ENCODE measurements at places on chromosomes 2 and 18.

DNA sequence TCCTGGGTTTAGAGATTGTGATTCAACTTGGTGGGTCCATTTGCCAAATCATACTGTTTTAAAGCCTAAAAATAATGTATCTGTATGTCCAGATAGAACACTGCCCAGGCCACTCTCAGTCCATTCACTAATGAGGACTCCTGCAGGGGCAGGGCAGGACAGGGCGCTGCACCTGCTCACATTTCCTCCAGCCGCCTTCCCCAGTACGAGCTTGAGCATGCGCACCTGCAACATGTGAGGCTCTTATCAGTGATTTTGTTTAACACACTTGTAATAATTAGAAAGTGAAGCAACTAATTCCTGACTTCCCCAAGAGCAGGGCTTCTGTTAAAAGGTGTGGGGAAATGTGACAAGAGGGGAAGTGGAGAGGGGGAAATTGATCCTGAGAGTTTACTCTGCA is 89.7 kb downstream of the AFF3 start:
- DNase-seq, result no peak
- no peak overlapping the region for H3K27ac ChIP-seq
- H3K27me3 ChIP-seq, result no peaks in the 10 kb centered on the region
- no peaks in the 10 kb centered on the region for H3K4me1 ChIP-seq

GRCh38 chr2:42809819-42810120 is 17.4 kb upstream of the HAAO start:
- H3K4me3 ChIP-seq, result peak overlapping the region; percentile 78
- DNase-seq, result no peak
- H3K27ac ChIP-seq, result peak overlapping the region; percentile 98
- no peaks in the 10 kb centered on the region for H3K27me3 ChIP-seq
- H3K36me3 ChIP-seq, result no peaks in the 10 kb centered on the region

DNA sequence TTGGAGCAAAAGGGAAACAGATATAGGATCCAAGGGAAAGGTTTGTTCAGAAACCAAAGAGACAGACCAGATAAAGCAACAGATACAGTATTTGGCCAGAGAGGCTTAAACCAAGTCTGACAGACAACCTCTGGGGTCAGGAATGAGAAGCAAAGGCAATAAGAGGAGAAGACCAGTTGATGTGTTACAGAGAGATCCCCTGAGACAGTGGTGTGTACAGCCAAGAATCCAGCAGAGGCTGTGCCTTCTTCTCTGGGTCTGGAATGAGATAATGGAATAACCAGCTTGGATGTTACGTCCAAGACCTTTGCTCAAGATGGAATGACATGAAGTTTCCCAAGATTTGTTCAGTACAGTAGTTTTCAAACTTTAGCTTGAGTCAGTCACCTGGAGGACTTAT is 61.1 kb downstream of the MDH1 start:
- H3K36me3 ChIP-seq, result no peaks in the 10 kb centered on the region
- no peak overlapping the region for H3K27ac ChIP-seq
- H3K4me3 ChIP-seq, result no peak overlapping the region
- DNase-seq, result no peak

DNA sequence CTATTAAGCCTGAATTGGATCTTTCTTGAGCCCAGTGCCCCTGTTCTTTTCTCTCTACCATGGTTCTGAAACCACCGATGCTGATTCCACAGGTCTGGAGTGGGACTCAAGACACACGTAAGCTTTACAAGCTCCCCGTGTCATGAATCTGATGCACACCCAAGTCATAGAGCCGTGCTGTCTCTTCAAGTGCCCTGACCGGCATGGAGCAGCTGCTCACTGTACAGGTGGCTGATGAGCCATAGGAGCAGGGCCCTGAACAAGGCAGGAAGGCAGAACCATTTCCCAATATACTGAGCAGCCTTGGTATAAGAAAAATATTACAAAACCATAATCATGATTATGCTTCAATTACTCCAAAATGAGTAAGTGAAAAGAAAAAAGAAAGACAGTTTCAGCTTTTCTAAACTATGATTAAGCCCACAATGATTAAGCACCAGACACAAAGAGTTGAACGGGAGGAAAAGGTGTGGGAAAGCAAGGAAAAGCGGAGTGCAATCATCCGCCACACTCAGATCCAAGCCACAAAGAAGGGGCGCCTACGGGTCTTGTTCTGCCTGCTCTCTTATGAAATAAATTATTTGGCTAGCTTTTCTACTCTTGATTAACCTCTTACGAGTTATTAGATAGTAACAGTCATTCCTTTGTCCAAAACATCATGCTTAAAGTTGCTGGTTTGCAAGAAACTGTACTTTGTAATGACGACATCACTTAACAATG is 41.7 kb downstream of the NOL10 start:
- DNase-seq, result no peak
- no peaks in the 10 kb centered on the region for H3K27me3 ChIP-seq
- peaks cover 5% of the 10 kb centered on the region for H3K36me3 ChIP-seq
- H3K4me1 ChIP-seq, result no peaks in the 10 kb centered on the region
- no peak overlapping the region for H3K27ac ChIP-seq
- no peak overlapping the region for H3K4me3 ChIP-seq

- H3K27ac ChIP-seq, result no peak overlapping the region
- no peak overlapping the region for H3K4me3 ChIP-seq
- H3K4me1 ChIP-seq, result no peaks in the 10 kb centered on the region
- no peaks in the 10 kb centered on the region for H3K36me3 ChIP-seq
- DNase-seq, result no peak
These were observed 163.8 kb downstream of the WDPCP start for GRCh38 chr2:63424329-63425078.

DNA sequence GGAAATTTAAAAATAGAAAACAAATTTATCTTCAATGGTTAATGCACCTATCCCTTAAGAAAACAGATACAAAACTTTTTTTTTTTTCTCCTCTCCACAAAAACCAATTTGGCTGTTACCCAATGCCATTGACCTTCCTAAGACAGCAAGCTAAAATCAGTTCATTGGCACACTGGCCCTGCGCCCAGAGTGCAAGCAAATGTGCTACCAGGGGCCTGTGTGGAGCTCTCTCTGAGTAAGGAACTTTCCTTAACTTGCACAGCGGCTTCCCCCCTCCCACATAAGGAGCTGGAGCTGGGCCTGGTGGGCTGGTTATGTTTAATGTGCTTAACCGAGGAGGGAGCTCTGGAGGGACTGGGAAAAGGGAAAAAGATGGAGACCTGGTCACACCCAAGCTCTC is 17.6 kb upstream of the POU3F3 start:
- H3K4me1 ChIP-seq, result no peaks in the 10 kb centered on the region
- no peaks in the 10 kb centered on the region for H3K36me3 ChIP-seq
- DNase-seq, result no peak
- H3K27me3 ChIP-seq, result no peaks in the 10 kb centered on the region
- H3K4me3 ChIP-seq, result no peak overlapping the region

GRCh38 chr2:85342156-85342555 is 12.2 kb downstream of the RETSAT start:
- H3K27ac ChIP-seq, result no peak overlapping the region
- no peaks in the 10 kb centered on the region for H3K27me3 ChIP-seq
- H3K36me3 ChIP-seq, result peaks cover 57% of the 10 kb centered on the region
- no peak overlapping the region for H3K4me3 ChIP-seq

- no peak for DNase-seq
- no peaks in the 10 kb centered on the region for H3K4me1 ChIP-seq
- H3K36me3 ChIP-seq, result no peaks in the 10 kb centered on the region
- H3K27me3 ChIP-seq, result no peaks in the 10 kb centered on the region
These were observed 48.7 kb downstream of the NETO1 start for GRCh38 chr18:72819050-72819449.

- H3K4me3 ChIP-seq, result no peak overlapping the region
- no peaks in the 10 kb centered on the region for H3K4me1 ChIP-seq
- no peak for DNase-seq
- H3K27ac ChIP-seq, result no peak overlapping the region
- no peaks in the 10 kb centered on the region for H3K27me3 ChIP-seq
These were observed 503.6 kb downstream of the SPAG16 start for GRCh38 chr2:213787869-213788268.

DNA sequence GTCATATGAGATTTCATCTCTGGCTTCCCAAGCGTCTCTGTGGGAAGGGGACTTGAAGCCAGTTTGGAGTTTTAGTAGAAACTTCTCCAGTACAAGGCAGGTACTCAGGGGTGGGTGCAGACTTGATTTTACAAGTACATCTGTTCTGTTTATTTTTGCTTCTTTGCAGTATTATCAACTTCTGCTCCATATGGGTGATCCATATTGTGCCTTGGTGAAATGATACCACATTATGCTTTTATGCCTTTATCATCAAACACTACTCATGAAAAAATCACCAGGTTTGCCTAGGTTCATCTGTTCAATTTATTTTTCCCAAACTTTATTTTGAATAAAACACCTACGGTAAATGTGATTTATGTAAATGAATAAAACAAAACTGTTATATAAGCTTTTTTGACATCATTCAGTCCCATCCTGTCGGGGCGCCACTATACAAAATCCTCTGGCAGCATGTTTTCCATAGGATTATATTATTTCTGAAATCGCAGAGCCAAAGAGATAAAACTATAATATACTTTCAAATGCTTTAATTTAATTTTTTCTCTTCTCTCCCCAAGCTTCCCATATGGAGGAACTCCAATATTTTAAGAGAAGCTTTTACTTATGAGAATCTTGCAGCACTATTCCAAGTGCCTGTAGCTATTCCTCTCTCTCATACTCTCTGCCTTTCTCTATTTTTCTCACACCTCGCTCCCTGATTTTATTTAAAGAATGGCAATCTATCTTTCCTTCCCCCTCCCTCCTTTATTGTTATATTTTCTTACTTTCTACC is 490.9 kb downstream of the RNF144A start:
- peaks cover 3% of the 10 kb centered on the region for H3K27me3 ChIP-seq
- H3K27ac ChIP-seq, result no peak overlapping the region
- no peaks in the 10 kb centered on the region for H3K4me1 ChIP-seq
- no peak overlapping the region for H3K4me3 ChIP-seq
- DNase-seq, result no peak
- H3K36me3 ChIP-seq, result no peaks in the 10 kb centered on the region

DNA sequence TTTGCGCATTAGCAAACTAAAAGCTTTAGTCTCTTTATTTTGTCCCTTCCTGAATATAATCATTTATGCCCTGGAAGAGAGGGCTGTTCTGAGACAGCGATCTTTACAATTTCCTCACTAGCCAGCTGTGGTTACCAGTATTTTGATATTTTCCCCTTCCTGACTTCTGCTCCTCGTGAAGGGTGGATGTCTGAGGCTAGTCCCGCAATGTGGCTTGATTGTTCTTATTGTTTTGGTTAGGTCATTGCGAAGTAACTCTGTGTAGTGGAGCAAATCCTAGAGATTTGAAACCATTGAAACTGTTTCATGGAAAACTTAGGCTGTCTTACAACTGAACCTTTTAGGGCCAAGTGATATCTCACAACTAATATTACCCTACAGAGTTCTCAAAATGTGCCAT is 2.4 kb downstream of the MRPL33 start:
- H3K4me3 ChIP-seq, result peak overlapping the region; percentile 98
- H3K27ac ChIP-seq, result peak overlapping the region; percentile 94
- peaks cover 43% of the 10 kb centered on the region for H3K36me3 ChIP-seq

DNA sequence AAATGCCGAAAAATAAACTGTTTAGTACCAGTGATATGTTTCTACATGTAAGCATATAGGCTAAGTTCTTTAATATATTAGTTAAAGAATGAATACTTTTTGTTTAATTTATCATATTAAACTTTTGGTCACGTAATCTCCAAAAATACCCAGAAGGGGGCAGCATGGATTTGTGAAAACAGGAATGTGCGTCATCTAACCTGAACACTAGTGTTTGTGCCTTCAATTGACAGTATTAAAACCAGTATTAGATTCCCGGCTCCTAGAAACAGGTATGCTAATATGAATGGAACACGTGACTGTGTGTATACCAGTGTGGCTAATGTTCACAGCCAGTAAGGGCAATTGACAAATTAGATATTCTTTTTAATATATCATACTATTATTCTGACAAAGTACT is 51.8 kb downstream of the WDR7 start:
- no peaks in the 10 kb centered on the region for H3K4me1 ChIP-seq
- no peak for DNase-seq
- no peak overlapping the region for H3K4me3 ChIP-seq
- no peaks in the 10 kb centered on the region for H3K36me3 ChIP-seq
- no peaks in the 10 kb centered on the region for H3K27me3 ChIP-seq

- no peaks in the 10 kb centered on the region for H3K36me3 ChIP-seq
- DNase-seq, result no peak
- H3K27ac ChIP-seq, result no peak overlapping the region
These were observed 139.0 kb downstream of the MBP start for GRCh38 chr18:76993573-76993972.
